ENCODE measurements at places on chromosomes 4 and X.

- DNase-seq, result no peak
These were observed 6.6 kb upstream of the HPGDS start for GRCh38 chr4:94349193-94349592.

DNA sequence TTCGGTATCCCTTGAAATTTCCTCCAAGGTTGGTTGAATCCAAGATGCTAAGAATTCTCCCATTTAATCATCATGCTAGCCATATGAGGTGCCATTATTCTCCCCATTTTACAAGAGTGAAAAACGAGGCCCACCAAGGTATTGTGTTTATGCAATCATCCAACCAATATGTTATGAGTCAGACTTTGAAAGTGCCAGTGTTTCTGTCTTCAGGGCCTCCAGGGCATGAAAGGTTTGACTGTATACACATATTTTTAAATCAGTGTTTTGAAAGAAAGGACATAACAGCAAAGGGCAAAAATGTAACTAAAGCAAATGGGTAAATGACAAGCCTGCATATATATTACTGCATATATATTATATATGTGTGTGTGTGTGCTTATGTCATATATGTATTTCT is 541.2 kb upstream of the SMIM31 start:
- no peak for DNase-seq

GRCh38 chr4:164508771-164509170 is 245.2 kb upstream of the SMIM31 start:
- DNase-seq, result no peak

- no peak for DNase-seq
These were observed 25.0 kb upstream of the FRMPD4 start for GRCh38 chrX:12113321-12113720.

DNA sequence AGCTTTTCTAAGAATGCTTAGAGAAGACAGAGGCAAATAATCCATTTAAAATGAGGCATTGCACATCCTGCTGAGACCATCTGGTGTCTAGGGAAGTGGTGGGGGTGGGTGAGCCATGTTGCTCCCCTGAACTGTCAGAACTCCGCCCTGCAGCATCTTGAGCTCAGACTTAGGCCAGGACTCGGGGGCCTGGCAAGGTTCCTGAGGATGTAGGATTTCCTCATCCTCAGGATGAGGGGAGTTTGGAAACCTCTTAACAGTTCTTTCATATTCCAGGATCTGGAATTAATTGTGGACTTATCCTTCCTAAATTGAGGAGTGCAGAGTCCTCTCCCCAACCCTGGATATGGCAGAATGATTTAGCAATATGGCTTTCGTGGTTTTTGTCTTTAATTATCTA is 6.6 kb downstream of the TLL1 start:
- no peak for DNase-seq

DNA sequence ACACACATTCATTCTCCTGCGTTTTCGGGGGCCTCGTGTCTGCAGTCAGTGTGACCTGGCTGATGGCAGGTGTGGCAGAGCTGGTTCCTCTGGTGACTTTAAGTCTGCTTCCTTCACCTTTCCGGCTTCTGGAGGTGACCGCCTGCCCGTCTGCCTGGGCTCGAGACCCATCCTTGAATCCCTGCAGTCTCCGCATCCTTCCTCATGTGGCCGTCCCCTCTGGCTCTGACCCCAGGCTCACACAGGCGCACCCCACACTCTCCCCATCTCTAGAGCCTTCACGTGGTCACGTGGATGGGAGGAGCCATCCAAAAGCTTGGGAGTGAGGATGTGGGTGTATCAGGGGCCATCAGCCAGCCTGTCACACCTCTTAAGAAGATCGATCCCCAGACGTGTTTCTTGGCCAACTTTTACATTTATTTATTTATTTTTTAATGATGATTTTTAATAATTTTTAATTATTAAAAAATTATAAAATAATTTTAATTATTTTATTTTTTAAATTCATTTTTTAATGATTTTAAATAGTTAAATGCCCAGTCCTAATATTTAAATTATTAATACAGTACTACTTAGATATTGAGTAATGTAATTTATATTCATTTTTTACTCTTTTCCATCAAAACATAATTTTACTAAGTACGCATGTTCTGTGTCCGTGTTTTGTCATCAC is 20.9 kb downstream of the RGS12 start:
- DNase-seq, result no peak

DNA sequence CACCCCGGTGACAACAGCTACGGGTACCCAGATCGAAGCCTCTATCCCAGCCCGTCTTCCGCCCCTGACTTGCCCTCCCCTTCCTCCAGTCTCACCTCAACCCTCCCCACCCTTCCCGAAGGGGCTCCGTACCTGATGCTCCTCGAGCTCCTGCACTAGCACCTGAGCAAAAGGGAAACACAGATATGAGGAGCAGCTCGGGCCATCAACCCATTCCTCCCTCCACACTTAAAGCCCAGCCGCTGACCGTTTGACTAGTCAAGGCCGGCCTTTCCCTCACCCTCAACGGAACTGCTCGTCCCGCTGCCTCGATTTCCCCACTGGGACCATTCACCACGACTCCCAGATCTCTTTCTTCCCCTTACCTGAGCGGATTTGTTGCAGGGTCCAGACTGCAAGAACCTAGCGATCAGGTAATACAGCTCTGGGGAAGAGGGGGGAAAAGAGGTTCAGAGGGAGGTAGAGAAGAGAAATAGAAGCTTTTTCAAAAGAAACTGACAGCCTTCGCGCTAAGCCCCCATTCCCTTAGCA is 731 bp downstream of the BRWD3 start:
- peak; percentile 10 for DNase-seq

- DNase-seq, result no peak
These were observed 26.5 kb downstream of the BOD1L1 start for GRCh38 chr4:13601048-13601447.

- no peak for DNase-seq
These were observed 108.3 kb upstream of the MID1IP1 start for GRCh38 chrX:38692961-38693360.

GRCh38 chr4:43680421-43680820 is 768.2 kb downstream of the KCTD8 start:
- no peak for DNase-seq

DNA sequence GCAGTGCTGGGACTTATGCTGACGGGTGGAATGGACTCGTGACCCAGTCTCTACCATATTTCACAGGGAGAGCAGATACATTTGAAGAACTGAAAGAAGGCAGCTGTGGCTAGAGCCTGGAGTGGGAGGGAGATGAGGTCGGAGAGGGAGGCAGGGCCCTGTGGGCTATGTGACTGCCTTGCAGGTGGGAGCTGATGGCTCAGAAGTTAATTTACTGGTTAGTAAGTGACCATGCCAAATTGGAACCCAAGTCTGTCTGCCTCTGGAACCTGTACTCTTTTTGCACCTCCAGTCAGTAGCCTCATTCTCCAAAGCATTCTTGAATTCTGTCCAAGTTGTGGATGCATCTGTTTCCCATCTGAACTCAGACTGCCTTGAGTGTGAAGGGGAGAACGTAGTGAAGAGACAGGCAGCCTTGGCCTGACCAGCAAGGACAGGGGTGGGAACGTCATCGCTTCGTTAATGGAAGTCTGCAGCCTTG is 92.3 kb downstream of the REPS2 start:
- DNase-seq, result no peak

- DNase-seq, result no peak
These were observed 35.5 kb downstream of the EREG start for GRCh38 chr4:74400395-74400794.

DNA sequence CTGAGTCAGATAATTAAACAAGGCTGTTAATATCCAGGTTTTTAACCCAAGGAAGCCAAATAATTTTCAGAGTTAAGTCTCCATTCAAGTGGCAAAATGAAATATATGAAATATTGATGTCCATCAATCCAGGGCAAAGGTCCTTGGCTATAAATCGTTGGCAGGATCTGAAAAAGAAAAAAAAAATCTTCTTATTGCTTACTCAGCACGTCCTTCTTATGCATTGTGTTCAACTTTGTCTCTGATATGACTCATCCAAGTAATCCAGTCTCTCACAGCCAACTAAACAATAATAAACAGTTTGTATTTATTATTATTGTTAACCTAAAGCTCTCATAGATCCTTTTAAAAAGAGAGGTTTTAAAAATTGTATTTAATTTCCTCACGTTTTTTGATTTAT is 851.2 kb downstream of the ADGRL3 start:
- no peak for DNase-seq

GRCh38 chr4:118989098-118990080 is 100.7 kb downstream of the SYNPO2 start:
- DNase-seq, result no peak

DNA sequence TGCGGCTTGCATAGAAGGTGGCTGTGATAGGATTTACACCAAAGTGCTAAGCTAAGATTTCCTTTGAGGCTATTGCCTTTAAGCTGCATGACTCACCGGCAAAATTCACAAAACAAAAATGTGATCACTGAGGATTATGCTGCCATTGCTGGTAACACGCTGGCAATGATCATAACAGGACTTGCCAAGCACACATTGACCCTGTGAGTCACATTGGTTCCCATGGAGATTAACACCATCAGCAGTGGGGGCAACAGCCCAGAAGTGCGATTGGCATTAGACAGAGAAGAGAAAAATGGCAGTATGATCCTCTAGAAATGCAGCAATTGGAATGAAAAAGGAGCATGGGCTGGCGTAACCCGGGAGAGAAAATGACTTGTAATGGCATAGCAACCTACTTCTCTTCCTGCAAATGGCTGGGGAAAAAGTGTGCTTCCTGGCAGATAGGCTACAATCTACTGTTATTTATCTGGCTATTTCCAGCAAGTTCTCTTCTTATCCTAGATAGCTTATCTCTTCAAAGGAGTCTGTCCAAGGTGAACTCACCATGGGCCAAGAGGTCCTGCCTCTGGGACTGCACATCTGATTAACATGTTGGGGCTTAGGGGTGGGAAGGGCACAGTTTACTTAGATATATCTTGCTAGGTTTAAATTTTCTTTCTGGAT is 314.2 kb upstream of the IGFBP7 start:
- DNase-seq, result no peak

DNA sequence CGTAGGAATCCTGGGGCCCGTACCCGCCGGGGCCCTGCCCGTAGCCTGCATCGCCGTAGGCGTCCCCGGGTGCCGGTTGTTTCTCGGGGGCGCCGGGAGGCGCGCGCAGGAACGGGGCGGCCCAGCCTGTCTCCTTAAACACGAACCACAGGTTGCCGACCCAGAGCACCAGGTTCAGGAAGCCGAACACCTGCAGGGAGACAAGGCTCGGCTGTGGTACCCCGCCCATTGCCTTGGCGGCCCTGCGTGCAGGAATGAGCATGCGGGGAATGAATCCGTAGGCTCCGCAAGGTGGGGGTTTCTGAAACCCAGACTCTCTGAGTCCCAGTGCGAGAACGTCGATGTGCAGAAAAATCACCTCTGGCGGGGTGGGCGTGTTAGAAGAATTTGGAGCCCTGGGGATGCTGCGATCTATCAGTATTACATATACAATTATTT is 5.4 kb upstream of the PRICKLE3 start:
- no peak for DNase-seq

DNA sequence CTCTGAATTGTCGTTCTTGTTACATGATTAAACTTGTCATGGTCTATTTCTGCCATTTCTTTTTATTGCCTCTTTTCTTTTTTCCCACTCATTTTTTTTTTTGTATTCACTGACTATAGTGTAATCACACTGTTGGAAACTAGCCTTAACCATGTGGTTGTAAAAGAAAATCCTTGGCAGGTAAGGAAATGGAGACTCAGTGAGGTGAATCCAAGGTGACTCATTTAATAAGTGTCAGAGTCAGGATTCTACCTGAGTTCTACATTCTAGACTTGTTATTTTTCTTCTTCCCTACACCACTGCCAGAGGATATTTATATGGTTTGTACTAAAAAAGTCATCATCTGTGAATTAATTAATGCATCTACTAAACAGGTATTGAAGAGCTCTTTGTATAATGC is 152.2 kb downstream of the CBLL2 start:
- no peak for DNase-seq

- DNase-seq, result no peak
These were observed 24.9 kb upstream of the MAGEB2 start for GRCh38 chrX:30190426-30190825.

DNA sequence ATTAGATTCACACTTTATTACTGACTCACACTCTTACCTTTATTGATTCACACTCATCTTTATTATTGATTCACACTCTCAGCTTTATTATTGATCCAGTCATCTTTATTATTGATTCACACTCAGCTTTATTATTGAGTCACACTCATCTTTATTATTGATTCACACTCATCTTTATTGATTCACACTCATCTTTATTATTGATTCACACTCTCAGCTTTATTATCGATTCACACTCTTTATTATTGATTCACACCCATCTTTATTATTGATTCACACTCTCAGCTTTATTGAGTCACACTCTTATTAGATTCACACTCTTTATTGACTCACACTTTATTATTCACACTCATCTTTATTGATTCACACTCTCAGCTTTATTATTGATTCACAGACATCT is 31.3 kb downstream of the HTRA3 start:
- no peak for DNase-seq

GRCh38 chr4:57074744-57075143 is 35.4 kb downstream of the IGFBP7 start:
- no peak for DNase-seq

DNA sequence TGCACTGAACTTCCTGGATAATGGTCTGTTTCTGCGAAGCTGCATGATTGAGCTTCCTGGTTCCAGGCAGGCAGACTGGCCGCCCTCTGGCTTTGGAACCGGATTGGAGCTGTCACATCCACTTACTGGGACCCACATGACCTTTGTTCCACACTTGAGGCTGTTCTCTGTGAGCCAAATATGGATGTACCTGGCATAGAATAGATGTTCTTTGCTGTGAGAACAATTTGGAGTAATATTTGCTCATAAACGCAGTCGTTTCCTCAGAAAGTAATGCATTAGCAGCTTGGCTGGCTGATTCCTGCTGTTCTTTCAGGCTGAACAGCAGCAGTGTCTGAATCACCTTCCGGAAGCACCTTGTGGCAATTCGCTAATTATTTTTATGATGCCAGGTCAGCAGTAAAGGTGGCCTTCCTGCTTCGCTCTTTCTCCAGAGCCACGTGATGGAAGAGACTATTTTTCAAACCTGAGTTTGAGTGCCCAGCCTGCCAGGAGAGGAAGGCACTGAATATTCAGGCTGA is 78.1 kb upstream of the BOD1L1 start:
- DNase-seq, result no peak

- no peak for DNase-seq
These were observed 23.5 kb downstream of the OTC start for GRCh38 chrX:38375891-38376290.

DNA sequence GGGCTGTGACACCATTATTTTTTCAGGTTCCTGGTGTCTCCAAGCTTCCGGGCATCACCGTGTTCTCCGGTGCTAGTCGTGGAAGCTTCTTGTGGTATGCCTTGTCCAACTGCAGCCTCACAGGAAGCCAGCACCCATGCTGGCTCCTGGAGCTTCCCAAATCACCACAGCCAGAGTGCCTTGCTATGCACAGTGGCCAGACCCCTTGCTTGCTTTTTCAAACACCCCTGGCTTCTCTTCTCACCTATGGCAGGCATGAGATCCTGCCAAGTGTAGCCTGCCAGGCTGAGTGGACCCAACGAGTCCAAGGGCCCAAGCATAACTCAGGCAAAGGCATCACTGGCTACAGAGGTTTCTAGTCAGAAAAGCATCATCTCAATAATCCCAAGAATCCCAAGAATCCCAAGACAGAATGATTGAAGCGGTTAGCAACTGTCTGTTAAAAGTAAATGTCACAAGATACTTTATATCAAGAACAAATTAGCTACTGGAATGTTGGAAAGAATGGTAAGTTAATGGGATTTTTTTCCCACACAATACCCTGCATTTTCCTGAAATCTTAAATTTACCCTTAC is 1522.9 kb downstream of the PCDH18 start:
- no peak for DNase-seq

- DNase-seq, result no peak
These were observed 37.6 kb upstream of the SHISA3 start for GRCh38 chr4:42359711-42360110.
